K562 (cell line): ENCODE measurements at places on chromosomes 7 and 10.
A peak's percentile ranks its signal among the peaks of the same experiment; 100 is the strongest.

DNA sequence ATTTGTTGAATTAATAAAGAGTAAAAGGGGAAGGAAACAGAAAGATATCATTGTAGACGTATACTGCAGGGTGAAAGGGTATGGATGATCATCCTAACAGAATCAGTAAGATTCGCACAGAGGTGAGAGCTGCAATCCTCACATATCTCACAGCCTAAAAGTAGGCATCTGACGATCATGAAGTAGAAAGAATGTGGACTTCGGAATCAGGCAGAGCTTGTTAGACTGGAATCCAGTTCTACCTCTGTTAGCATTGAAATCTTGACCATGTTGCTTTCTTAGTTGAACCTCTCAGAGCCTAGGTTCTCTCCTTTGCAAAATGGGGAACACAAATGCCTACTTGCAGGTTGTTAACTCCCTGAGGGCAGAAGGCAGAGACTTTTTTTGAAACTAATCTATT is 320.0 kb upstream of the C7orf33 start:
- DNase-seq: no peak

GRCh38 chr10:62073429-62073828 is 171.9 kb downstream of the ARID5B start:
- DNase-seq: no peak

- DNase-seq: peak; percentile 67
Measured at GRCh38 chr10:71771821-71772617, 1.3 kb downstream of the VSIR start.

DNA sequence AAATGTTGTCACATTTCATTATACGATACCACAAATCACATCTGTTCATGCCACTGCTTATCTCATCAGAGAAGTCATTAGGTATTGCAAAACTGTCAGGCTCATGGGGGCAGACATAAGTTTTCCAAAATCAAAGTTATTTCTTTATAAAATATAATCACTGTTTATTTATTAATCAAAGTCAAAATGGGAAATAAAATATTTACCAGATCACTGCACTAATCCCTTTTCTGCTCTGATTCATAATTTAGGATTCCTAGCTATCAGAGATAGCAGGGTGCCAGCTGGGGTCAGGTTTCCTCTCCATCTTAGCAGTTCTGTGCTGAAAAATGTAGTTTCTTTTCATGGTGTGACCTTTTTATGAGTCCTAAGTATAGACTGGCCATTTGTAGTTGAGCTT is 117.7 kb upstream of the LANCL2 start:
- no peak for DNase-seq

DNA sequence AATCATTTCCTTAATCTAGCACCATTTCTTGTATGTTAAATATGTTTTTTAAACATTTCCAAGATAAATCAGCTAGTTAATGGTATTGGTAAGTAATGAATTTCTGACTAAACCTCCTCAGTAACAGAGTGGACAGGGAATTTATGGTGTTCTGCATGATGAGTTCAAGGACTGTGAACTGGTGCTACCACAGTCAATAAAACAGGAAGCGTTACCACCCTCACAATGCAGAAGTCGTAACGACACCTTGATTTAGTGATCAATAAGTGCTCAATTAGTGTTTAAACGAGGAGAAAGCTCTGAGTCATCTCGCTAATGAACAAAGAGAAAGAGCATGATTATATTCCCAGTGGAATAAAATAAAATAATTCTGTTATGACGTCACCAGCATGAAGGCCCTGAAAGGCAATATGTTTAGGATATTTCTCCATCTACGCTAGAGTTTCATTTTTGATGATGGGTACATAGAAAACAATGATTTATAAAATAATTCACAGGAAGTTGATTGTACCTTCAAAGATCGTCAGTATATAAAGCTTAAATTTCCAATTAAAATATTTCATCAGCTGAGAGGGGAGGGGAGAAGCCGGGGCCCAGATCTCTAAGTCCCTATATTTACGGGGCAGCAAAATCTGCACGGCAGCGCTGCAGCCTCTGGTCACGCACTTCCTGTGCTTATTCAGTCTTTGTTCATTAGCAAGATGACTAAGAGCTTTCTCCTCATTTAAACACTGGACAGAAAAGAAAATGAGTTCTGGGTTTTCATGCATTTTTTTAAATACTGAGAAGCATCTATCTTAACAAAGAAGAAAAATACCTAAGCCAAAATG is 400.5 kb downstream of the PTPRN2 start:
- DNase-seq: no peak

DNA sequence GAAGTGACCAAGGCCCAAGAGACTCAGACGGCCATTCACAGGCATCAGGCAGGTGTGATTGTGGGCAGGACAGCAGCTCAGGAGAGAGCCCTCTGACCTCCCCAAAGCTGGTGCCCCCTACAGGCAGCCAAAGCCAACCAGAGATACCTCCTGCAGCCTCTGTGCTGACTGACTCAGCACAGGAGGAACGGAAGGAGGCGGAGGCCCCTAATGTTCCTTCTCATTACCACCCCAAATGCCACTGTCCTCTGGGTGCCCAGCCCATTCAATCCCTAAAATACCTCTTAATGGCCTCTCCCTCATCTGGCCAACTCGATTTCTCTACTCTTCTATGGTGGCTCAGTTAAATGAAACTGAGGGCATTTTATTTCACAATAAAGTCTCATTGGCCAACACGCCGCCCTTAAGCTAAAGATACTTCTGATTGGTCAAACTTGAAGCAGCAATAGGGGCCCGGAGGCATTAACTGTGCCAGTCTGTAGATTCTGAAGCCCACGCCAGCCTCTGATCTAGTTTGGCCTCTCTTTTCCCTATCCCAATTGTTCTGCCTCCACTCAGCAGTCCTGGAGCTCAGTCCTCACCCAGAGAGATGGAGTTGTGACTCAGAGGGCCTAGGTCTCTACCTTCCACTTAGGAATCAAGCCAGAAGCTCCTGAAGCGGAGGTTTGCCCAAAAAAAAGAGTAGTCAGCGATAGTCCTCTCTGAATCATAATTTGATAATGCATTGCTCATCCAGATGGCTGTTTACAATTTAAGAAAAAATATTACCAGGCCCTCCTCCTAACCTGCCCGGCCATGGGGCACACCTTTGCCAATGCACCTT is 1.2 kb downstream of the CYREN start:
- peak; percentile 78 for DNase-seq

- no peak for DNase-seq
Measured at GRCh38 chr7:23353172-23353571, 54.0 kb downstream of the MALSU1 start.

- no peak for DNase-seq
Measured at GRCh38 chr7:92589056-92589455, 1.1 kb downstream of the FAM133B start.

GRCh38 chr10:69352569-69353264 is 64.0 kb downstream of the TACR2 start:
- no peak for DNase-seq

GRCh38 chr10:92690915-92691590 is 1.3 kb downstream of the HHEX start:
- no peak for DNase-seq

DNA sequence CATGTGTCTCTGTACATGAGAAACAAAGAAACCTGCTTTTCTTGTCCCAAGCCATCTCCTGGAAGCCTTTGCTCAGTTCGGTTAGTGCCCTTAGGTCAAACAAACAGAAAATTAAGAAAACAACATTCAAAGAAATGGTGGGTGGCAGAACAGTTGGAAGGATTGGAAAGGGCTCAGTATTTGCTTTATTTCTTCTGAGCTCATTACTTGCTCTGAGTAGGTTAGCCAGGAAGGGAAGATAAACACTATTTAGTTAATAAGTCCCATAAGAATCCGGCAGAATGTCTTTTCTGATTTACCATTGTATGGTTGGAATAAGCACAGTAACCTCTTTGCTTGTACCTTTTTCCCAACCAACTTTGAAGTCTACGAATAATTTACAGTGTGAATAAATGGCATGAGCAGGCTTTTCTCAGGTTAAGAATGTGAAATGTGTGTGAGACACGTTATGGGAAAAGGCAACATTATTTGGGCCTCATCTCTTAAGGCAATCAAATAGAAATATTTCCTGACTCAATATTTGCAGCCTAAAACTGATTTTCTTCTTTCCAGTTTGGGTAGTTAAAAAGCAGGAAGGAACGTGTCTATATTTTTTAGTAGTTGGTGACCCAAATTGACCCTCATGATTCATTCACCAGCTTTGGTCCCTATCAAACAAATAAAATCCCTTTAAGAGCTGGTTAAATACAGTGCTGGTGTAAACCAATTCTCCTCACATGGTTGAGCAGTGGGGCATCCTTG is 158.5 kb downstream of the DKK1 start:
- no peak for DNase-seq

GRCh38 chr10:11870461-11870780 is 47.3 kb downstream of the PROSER2 start:
- DNase-seq: no peak

GRCh38 chr7:1046722-1047679 is 2.7 kb downstream of the GPR146 start:
- DNase-seq: peak; percentile 25

DNA sequence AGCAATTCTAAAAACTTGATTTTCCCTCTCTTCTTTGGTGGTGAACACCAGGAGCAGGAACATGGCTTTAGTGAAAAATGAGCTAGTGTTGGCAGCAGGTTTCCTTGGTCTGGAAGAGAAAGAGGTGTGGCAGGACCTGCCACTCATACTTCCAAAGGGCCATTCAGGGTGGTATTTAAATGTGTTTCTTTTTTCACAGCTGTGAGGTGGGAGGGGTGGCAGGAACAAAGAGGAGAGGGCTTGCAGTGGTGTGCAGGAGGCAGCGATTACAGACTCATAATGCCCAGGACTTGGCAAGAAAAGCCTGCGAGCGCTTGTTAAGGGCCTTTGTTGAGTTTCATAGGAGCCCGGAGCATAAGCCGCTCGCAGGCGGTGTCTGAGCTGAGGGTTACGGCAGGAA is 36.8 kb downstream of the WIPF3 start:
- DNase-seq: no peak

DNA sequence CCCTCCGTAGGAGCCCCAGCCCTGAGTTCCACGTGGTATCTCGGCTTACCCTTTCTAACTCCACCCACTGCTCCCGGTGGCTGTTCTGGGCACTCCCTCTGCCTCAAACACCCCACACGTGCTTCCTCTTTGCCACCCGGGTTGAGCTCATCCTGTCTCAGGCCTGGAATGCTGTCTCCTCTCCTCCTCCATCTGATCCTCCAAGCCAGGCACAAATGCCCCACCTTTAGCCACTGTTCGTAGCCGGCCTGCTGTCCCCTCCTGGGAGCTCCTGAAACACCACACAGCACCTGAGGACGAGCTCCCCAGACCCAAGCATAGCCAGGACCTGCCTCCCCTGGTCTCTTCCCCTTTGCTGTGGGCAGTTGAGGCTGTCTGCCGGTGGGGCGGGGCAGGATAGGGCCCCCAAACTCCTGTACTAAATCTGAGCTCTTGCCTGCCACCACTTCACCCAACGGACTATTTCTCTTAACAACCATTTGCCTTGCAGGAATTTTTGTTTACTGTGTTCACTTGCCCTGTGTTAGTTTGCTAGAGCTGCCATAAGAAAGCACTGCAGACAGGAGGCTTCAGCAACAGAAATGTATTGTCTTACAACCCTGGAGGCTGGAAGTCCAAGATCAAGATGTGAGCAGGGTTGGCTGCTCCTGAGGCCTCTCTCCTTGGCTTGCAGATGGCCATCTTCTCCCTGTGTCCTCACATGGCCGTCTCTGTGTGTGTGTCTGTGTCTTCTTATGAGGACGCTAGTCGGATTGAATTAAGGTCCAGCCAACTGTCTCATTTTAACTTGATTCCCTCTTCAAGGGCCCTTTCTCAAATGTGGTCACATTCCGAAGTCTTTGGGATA is 58.3 kb upstream of the SHH start:
- no peak for DNase-seq

DNA sequence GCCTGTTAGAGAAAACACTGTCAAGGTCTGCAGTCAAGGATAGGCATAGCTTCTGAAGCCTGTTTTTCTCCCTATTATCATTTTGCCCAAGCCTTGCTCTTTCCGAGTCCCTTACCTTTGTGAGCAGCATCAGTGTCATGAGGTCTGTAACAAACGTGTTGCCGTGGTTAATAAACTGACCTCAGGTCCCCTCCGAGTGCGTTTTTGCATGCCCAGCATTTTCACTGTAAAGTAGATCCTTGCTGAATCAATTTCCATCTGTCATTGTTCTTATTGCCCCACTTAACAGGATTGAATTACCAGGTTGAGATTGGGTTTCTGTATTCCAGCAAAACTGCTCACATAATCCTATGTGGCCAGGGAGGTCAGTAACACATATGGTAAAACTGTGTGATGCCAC is 110.3 kb downstream of the ZNF248 start:
- no peak for DNase-seq

- no peak for DNase-seq
Measured at GRCh38 chr7:2032876-2033407, 199.8 kb downstream of the MAD1L1 start.

GRCh38 chr7:26987338-26987737 is 108.5 kb downstream of the HOXA1 start:
- no peak for DNase-seq
